Activated gamma-delta T cell (primary cell): ENCODE measurements at places on chromosomes 16 and 17.

DNA sequence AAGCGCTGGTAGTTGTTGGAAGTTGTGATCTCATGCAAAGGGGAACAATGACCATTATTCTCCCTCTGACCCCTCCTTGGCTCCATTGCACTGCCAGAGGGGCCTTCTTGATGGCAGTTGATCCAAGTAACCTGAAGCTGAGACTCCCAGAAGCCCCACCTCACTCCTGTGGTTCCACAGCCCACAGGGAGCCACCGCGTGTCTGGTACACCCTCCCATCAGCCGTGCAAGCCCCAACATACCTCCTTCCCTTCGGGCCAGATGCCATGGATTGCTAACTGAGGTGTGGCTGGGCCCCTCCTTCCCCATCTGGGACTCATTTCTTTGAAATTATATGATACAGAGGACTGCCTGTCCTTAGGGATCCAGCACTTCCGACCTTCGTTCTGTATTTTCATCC is 17.8 kb downstream of the SAP30BP start:
- no peak for DNase-seq

- DNase-seq: no peak
These were observed 3.6 kb downstream of the COG1 start for GRCh38 chr17:73196500-73196899.

- DNase-seq: no peak
These were observed 16.9 kb upstream of the KSR1 start for GRCh38 chr17:27439342-27439741.

GRCh38 chr17:37802061-37802595 is 57.3 kb upstream of the HNF1B start:
- no peak for DNase-seq

GRCh38 chr17:49372425-49372824 is 10.4 kb upstream of the ZNF652 start:
- DNase-seq: no peak

GRCh38 chr16:51950118-51950780 is 596.7 kb downstream of the TOX3 start:
- DNase-seq: no peak

DNA sequence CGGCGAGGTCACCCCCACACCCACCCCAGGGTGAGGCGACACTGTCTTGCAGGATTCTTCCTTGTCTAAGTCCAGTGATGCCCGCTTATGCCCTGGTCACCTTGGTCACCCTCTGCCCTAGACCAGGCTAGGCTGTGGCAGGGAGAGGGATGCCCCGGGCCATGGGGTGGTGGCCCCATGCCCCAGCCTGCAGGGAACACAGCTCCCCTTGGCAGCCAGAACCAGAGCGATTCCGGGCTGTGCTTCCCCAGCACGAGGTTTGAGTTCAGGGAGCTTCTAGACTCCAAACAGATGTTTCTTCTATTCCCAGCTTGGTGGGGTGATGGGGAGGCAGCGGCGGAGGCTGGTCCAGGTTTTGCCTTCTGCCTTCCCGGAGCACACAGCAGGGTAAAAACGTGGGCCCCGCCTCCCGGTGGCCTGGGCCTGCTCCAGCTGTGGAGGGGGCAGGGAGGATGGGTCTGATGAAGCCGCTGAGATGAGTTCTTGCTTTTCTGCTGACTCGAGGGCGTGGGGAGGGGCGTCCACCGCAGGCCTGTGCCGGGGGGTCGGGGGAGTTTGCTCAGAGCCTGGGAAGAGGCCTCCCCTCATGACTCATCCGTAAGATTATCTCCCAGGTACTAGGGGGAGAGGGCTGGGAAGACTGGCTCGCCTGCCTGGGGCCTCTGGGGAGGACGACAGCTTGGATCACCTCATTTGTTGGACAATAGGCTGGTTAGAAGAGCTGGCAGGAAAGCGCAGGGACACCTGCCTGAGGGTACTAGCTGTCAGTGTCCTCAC is 15.4 kb downstream of the SMTNL2 start:
- DNase-seq: no peak

DNA sequence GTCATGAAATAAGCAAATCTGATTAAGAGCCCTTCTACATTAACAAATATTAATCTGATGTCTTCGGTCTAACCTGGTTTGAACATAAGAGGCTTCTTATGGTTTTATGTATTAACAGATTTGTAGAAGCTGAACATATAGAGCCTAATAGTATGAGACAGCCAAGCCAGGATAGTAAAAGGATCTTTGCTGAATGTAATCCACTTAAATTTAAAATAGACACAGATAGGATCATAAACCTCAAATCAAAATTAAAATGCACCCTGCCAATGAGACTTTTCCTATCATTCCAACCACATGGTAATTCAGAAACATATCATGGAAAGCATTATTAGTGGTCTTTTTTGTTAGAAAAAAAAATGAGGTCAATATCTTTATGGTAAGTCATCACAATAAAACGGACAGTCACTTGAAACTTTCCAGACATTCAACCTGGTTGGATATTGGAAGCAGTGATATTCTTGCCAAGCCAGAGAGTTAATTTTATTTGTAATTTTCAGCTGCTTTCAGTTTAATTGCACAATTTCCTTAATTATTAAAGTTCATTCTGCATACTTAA is 606.9 kb upstream of the SALL1 start:
- no peak for DNase-seq
